ENCODE measurements at places on chromosomes 3 and 15. TPM values are rescaled to one million over a fixed set of nuclear protein-coding genes. Genes with fewer than 3 reads are reported as not detected.

The POPDC2 gene
- 0.60 TPM for total RNA-seq

- ATAC-seq: no peak
Measured at GRCh38 chr3:52313188-52313773, 2.8 kb upstream of the DNAH1 start.

The CAV3 gene
- not detected for total RNA-seq

The SLC15A2 gene
- total RNA-seq: 3.8 TPM

DNA sequence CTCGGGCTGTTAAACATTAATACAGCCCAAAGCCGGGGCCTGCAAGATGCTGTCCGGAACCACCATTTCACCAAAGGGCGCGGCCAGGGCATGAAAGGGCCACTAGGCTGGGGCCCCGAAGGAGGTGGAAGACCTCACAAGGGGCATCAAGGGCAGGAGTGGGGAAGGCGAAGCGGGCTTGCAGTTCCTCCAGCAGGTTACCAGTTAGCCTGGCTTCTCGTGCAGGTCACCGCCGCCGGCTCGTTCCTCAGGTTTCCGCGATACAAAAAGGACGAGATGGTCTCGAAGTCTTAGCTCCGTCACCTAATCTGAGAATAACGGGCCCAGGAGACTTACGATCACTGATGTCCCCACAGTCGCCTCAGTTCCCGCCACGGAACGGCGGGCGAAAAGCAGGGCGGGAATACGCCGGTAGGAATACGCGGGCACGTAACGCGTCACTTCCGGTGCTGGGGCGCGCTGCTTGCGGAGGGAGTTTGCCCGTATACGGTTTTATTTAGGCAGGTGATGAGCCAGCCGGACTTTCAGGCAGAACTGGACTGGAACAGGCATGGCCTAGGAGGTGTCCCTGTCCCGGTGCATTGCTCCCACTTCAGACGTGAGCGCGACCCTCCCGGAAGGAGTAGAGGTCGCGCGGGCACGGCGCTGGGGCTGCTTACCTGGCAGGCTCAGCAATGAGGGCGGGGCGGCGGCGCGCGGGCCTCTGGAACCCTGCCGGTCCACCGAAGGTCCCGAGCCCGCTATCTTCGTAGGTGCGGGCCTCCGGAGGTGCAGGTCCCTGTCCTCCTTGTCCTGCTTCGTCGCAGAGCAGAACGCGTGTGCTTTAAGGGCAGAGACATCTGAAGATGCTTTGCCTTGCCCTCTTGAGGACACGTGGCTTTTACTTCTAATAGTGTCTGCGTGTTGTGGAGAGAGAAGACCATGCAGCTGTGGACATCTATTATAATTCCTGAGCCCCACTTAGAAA lies at the start of gene RFC4:
TSS of gene RFC4 (minus strand) at position 394 of the 967 bp plus-strand sequence. CDS start 1,769 bp downstream, outside the sequence.
- ATAC-seq: peak; percentile 92

GRCh38 chr3:56612146-56612545 lies 55.2 kb downstream of the CCDC66 start:
- ATAC-seq: no peak

DNA sequence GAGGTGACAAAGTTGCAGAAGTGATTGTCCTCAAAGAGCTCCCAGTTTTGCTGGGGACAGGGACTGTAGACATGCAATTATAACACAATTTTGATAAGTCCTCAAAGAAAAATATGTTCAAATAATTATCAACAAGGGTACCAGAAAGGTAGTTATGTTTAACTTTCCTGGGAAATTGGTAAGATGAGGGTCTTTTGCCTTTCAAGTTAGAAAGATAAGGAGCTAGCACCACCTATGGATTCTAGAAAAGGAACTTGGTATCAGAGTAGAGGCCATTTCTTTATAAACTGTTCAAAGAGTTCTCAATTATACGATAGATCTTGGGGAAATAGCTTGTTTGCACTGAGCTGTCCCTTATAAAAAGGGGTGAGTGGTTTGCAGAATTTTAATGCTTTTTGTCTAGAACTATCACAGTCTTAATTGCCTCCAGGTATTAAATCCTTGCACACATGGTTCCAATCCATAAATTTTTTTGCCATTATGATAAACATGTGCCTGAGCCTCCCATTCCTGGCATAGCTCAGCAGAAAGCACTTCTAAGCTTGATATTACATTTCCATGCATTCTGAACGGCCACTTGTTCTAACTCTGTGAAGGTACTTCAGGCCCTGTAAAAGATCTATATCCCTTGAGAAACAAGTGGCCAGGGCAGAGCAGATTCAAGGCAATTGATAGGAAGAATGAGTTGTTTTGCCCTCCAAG lies 247.5 kb upstream of the LRIG1 start:
- ATAC-seq: no peak

DNA sequence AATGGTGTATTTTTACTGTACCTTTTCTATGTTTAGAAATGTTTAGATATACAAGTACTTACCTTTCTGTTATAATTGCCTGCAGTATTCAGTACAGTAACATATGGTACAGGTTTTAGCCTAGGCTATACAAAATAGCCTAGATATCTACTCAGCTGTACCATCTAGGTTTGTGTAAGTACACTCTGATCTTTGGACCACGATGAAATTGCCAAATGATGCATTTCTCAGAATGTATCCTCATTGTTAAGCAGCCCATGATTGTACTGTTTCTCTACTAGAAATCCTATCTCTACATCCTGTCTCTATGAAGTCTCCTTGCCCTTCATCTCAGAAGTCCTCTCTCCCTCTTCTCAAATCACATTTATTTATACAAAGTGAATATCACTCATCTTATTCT lies 32.8 kb upstream of the ZCWPW2 start:
- no peak for ATAC-seq

- ATAC-seq: peak; percentile 96
Measured at GRCh38 chr15:35481992-35482391, 64.0 kb downstream of the DPH6 start.

- peak; percentile 99 for ATAC-seq
Measured at GRCh38 chr15:60804986-60805949, 326.3 kb upstream of the ICE2 start.

GRCh38 chr3:14507305-14507741 lies 32.8 kb downstream of the GRIP2 start:
- ATAC-seq: no peak

The GLDN gene
- 0.56 TPM for total RNA-seq

GRCh38 chr15:84702961-84703482 lies 12.9 kb downstream of the SEC11A start:
- peak; percentile 67 for ATAC-seq

- ATAC-seq: no peak
Measured at GRCh38 chr15:38696109-38696727, 131.6 kb upstream of the RASGRP1 start.

GRCh38 chr3:16520241-16520969 lies 6.9 kb upstream of the RFTN1 start:
- ATAC-seq: no peak

DNA sequence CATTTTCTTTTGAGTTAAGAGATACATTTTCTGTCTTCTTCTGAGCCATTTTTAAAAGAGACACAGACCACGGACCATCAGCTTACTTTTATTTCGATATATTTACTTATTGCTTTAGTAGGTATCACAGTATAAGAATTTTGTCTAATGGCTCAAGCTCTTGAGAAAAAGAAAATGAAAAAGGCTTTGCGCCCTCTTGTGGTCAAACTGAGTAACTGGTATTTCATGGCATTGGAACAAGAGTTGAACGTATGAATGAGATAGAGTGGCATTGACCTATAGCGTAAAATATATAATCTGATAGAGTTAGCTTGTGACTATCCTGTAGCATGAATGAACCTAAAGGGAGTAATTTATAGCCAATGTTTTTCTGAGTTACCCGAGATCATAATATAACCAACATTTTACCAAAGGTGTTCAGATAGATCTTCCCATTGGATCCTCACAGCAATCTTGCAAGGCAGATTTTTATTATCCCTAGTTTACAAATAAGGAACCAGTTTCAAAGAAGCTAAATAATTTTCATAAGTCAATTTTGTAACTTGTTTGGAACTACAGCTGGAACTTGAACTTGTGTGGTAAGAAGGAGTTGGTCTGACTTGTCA lies 154.6 kb downstream of the POLR2M start:
- ATAC-seq: peak; percentile 42

DNA sequence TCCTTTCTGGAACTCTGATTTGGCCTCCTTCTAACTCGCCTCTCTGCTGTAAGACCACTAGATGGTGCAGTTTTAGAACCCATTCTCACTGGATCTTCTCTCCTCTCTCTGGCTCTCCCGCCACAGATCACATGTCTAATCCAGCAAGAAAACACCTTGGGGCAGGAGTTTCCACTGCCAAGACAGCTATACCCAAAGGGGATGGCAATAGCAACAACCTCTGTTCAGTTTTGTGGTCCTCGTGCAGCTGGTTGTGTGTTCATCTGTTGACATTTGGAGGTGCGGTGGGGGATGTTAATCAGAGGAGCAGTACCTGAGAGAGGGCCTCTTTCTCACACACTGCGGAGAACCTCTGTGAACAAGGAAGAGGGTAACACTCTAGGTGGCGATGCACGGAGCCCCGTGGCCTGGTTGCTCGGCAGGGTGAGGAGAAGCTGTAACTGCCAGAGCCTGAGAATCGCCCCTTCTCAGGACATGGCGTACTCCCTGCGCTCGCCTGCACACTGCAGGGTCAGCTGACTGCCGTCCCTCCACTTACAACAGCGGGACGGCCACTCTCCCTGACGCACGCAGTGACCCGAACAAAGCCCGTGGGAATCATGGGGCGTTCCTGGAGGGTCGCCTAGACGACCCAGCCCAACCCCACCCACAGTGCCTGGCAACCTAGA lies at the start of gene TEX55:
TSS of gene TEX55 (plus strand) at position 666 of the 668 bp plus-strand sequence. CDS start 25 bp downstream, outside the sequence.
- ATAC-seq: peak; percentile 82

- ATAC-seq: no peak
Measured at GRCh38 chr3:114872050-114872449, 275.0 kb downstream of the ZBTB20 start.

The SLC51A gene
- not detected for total RNA-seq

GRCh38 chr15:65402961-65403360 lies 19.8 kb downstream of the IGDCC4 start:
- ATAC-seq: no peak

The RARB gene
- 2.5 TPM for total RNA-seq

DNA sequence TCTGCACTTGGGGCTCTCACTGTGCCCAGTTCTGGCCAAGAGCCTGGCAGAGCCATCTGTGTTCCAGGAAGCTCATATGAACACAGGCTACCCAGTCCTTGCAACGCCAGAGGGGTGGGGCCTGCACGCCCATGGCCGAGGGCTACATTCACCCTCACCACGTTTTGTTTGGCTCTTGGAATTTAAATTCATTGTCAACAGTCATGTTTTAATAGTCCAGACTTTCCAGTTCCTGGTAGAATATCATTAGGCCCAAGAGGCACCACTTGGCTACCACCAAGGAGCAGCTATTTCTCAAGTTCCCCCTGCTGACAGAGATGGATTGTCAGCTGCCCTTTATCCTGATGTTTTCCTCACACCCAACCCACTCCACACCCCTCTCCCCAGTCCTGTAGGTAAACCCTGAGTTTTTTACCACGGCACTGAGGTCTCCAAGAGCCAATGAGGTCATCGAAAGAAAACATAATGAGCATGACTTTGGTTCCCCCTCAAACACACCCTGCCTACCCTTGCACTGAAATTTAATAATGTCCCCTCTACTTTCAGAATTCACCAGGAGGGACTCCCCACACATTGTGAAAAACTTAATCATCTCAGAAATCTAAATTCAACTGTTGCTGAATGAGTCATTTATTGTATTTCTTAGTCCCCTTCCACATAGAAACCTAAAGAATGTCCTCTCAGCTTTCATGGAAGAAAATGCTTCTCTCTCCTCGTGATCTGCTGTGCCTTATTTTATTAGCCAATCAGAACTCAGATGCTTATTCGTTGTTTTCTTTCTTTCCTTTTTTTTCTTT lies 125.1 kb downstream of the SHQ1 start:
- peak; percentile 90 for ATAC-seq

DNA sequence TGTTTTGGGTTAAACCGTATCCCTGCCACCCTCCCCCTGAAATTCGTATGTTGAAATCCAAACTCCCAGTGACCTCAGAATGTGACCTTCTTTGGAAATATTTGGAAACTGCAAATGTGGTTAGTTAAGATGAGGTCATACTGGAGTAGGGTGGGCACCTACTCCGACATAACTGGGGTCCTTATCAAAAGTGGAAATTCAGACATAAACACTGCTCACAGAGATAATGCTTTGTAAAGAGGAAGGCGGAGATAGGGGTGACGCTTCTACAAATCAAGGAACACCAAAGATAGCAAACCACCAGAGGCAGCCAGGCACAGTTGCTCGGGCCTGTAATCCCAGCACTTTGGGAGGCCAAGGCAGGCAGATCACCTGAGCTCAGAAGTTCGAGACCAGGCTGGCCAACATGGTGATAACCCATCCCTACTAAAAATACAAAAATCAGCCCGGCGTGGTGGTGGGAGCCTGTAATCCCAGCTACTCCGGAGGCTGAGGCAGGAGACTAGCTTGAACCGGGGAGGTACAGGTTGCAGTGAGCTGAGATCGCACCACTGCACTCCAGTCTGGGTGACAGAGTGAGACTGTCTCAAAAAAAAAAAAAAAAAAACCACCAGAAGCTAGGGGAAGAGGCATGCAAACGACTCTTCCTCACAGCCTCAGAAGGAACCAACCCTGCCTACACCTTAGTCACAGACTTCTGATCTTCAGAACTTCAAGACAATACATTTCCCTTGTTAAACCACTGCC lies 51.1 kb upstream of the CHD2 start:
- peak; percentile 38 for ATAC-seq

DNA sequence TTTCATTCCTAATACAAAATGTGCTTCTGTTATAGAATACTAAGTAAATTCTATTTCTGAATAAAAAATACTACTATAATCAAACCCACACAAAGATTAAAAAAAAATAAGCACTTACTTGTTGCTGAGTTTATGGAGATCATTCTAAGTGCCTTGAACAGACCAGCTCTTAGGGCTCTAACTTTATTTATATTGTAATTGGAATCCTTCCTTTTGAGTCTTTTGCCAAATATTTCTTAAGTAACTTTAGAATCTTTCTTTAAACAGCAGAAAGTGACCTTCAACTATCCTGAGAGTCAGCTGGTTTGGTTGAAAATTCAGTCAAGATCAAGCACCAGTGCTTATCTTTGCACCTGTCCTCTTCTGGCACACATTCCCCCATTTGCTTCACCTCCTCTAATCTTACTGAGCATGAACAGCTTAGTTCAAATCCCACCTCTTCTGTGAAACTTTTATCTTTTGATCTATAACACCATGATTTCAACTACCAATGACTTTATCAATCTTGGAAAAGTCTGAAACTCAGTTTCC lies 149.3 kb downstream of the VPS13C start:
- ATAC-seq: no peak

The FSIP1 gene
- total RNA-seq: 0.28 TPM

Data from esophagus mucosa (tissue), 1 donor.